ENCODE measurements at places on chromosomes 12 and 14. TPM values are rescaled to one million over a fixed set of nuclear protein-coding genes. Genes with fewer than 3 reads are reported as not detected.

ACSM4 gene
- total RNA-seq, result not detected

DNA sequence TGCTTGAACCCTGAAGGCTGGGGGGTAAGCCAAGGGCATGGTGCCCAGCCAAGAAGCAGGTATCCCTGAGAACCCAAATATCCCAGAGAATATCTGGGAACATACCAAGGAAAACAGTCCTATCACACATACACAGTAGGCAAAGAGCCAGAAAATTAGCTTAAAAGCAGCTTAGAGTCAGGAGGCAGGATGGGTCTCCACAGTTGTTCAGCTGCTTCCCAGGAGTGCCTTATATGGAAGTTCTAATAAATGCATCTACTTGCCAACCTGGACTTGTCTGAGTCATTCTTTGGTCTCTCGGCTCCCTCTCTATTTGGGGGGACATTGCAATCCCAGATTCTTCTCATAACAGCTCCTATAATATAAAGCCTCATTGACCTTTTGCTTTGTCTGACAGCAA, 9.0 kb upstream of the GPR135 start:
- no peak for DNase-seq

DNA sequence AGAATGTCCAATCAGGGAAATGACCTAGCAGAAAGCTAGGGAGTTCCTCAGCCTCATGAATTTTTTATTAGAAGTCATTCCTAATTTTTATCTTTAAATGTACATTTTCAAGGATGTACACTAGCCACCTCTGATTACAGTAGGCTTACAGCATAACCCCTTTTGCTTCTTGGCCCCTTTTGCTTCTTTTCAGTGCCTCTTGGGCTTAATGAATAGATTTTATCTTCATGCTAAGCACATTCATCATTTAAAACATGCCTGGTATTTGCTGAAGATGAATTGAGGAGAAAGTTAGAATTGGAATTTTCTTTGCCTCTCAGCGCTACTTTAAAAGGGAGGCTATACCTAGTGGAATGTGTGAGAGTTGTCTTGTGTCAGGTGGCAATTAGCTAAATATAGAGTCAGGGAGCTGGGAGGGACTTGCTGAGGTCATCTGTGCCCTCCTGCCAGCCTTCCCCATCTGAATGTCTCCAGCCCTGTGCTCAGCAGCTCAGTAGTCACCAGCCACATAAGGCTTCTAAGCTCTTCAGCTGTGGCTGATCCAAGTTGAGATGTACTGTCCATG, 132.1 kb downstream of the SAMD4A start:
- no peak for DNase-seq

DNA sequence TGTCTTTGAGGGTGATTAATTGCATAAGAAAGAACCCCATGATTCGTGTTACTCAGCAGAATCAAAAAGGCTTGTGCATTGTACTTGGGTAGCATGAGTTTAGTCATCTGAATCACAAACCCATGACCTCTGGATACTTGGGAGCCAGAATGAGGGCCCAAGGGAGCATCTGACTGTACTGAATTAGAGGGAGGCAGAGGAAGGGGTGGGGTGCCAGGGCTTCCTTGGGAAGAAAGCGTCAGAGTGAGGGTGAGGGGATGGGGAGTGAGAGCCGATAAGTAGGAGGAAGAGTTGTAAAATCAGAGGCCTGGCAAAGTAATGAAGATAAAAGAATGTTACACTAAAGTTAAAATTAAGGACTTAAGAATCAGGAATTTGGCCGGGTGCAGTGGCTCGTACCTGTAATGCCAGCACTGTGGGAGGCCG, 29.8 kb downstream of the GPRC5D start:
- DNase-seq, result no peak

DNA sequence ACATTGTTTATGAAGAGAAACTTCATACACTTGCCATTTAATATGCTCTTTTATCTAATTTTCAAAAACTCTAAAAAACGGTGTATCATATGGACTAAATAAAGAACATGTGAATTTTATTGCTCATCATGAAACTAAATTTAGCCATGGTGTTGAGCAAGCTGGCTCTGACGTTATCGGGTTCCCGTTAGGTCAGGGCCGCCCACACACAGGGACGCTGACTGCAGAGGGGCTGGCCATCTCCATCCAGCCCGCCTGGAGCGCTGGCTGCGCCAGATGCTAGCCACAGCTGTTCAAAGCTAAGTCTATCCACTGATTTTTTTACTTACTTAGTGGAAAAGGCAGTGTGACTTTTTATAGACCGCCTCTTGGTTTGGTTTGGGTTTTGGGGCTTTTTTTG, 36.5 kb upstream of the DYNC1H1 start:
- DNase-seq, result no peak

SLC25A21 gene
- 0.38 TPM for total RNA-seq

DNA sequence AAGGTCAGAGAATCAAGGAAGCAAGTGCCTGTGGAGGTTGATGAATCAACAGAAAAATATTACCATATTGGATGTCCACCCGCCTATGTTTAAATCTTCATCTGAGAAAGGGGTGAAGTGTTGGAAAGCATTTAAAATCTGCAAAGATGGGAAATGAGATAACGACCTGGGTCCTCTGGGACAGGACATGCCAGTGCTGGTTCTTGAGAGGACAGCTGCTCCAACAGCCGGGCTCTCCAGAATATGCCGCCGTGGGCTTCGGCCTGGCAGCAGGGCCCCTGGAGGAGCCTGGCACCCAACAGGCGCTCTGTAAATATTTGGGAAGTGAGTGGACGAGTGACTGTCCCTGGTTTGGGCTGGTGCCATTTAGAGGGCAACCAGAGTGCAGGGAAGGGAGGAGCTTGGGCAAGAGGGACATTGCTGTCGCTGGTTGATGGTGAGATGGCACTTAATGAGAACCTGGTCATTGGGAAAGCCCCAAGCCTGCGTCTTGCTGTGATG, 129.9 kb downstream of the KCNA5 start:
- DNase-seq, result no peak

DNA sequence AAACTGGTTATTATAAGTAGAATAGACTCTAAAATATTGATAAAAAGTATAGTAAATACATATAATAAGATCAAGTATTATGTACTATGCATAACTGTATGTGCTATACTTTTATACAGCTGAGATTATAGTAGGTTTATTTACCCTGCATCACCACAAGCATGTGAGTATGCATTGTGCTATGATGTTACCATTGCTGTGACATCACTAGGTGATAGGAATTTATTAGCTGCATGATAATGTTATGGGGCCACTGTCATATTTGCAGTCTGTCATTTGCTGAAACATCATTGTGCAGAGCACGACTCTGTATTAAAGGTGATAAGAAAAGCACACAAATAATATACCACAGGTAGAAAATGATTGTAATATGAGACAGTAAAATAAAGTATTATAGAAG, 385.6 kb downstream of the ZFP36L1 start:
- DNase-seq, result no peak

GRCh38 chr12:41189395-41190251, 1.5 kb downstream of the PDZRN4 start:
- no peak for DNase-seq

DNA sequence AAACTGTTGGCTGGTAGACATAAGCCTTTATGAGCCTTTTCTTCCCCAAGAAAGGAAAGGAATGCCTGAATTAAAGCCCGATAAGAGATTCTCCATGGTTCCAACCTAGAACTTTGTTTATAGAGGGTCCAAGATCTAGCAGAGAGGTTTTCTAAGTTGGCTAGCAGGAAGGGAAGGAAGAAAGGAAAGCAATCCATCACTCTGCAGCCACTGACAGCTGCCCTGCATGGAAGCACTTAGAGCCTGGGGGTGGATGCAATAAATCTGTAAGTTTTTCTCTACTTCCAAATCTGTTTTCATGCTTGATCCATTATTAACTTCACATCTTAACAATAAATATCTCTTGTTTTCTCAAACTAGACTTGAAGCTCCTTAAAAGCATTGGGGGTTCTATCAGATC, 224.4 kb downstream of the KSR2 start:
- DNase-seq, result no peak

DNA sequence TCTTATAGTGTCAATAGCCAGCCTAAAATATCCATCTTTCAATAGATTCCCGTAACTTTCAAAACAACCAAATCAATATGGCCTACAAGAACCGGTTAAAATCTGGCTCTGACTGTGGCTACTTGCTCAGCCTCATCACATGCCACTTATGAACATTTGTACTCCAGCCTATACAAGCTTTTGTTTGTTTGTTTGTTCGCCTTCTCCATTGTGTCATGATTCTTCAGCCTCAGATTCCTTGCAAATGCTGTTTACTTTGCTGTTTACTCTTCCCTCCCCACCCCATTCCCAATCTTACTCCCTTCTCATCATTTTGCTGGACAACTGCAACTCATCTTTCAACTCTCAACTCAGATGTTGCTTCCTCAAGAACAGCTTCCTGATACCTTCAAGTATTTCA, 161.2 kb downstream of the CAPZA3 start:
- no peak for DNase-seq
